Activated CD8-positive, alpha-beta memory T cell treated with anti-CD3 and anti-CD28 coated beads for 1 hour (primary cell): ENCODE measurements at places on chromosomes 6 and 20.

DNA sequence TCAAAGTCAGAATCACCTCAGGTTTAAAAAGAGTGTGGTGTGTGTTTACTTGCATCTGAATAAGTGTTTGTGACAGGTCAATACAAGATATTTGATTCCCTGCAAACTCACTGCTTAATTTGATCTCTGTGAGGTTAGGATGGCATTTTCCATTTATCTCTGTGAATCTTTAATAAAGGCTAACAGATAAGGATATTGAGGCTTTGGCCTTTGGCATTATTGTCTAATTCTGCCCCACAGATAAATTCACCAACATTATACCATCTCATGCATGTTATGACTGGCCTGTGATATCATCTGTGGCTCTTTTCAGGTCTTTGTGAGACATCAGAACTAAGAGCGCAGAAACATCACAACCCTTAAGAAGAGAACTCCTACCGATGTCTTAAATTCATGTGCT lies 84.7 kb downstream of the TRMT6 start:
- DNase-seq, result no peak

DNA sequence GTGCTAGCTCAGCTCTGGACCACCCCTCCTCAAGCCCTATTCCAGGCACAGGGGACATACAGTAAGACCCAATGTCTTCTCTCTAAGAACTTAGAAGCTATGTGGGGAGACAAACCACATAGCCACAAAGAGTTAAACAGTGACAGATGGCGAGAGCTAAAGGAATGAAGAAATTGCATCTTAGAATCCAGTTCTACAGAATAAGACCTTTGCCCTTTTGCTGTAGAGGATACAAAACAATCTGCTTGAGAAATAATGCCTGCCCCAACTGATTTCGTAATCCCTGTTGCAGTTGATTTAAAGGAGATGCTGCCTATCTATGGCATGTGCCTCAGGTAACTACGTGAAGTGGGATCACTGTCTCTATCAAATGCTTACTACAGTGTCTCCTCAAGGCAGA lies 31.2 kb downstream of the TNFRSF21 start:
- no peak for DNase-seq

- no peak for DNase-seq
Observed at GRCh38 chr20:62281161-62281933, 21.4 kb upstream of the ADRM1 start.

DNA sequence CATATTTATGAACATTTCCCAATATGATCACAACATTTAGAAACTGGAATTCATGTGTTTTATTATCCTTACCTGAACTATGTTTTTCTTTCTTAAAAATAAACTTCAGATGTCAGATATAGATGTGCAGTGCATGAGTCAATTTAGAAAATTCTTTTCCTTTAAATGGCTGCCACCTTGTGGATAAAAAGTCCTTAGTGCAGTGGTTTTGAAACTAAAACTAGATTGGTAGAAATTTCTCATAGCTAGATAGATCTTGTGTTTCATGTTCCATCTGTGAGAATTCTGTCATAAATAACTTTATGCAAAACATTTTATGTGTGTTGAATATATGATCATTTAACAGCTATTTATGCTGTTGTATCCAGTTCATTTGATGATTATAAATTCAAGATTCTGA lies 134.9 kb downstream of the KLHL32 start:
- no peak for DNase-seq

DNA sequence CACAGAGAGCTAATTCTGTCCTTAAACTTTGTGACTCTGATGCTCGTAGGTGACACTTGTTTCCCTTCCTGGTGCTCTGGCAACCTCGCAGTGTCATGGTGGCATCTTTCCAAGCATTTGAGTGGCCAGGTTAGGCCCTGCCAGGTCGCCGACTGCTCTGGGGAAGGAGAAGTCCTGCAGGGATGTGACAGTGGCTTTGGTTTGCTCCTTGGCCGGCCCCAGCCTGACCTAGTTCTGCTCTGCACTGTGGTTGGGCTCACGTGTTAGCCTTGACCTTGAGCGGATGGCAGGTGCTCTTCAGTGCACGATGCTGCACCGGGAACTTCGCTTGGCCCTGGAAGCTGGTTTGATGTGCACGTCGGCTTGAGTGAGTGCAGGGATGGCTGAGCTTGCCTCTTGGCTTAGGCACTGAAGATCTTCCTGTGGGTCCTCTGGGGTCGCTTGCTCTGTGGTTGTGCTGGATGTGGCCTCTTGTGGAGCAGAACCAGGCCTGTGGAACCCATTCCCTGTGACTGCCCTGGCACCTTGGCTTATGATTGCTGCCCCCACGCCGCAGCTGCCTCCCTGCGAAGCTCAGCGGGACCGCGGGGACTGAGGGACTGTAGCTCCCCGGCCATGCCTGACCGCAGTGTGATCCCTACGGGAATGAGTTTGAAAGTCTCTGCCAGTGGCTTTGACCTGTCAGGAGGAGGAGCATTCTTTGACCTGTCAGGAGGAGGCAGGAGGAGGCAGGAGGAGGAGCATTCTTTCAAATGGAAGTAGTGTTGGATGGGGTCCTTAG lies 8.7 kb downstream of the OSBPL2 start:
- DNase-seq, result no peak

GRCh38 chr6:150549007-150549406 lies 50.7 kb upstream of the PLEKHG1 start:
- DNase-seq, result no peak

GRCh38 chr6:169933251-169933821 lies 181.9 kb downstream of the ERMARD start:
- no peak for DNase-seq

- no peak for DNase-seq
Observed at GRCh38 chr6:123780021-123780420, 23.6 kb upstream of the NKAIN2 start.

- no peak for DNase-seq
Observed at GRCh38 chr6:137150072-137150471, 23.4 kb downstream of the IL22RA2 start.
